Activated CD8-positive, alpha-beta memory T cell treated with anti-CD3 and anti-CD28 coated beads, Interleukin-2, amount 50 U/mL, for 4 hours (primary cell): ENCODE measurements at places on chromosomes 3 and 15.

- DNase-seq: no peak
Observed at GRCh38 chr3:131047582-131047981, 20.9 kb downstream of the NEK11 start.

DNA sequence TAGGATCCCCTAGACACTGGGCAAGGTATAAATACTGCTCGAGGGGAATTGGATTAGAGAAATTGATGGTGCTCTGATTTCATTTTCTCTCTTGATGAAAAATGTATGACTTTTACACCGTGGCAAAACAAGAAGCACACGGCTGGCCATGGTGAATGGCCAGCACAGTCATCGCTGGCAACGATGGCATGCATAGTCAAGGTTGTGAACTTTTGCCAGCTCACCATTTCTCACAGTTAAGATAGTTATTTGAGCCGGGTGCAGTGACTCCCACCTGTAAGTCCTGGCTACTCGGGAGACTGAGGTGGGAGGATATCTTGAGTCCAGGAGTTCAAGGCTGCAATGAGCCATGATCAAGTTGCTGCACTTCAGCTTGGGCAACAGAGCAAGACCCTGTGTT is 95.4 kb downstream of the HMG20A start:
- no peak for DNase-seq

- no peak for DNase-seq
Observed at GRCh38 chr3:454986-455385, 258.4 kb downstream of the CHL1 start.

DNA sequence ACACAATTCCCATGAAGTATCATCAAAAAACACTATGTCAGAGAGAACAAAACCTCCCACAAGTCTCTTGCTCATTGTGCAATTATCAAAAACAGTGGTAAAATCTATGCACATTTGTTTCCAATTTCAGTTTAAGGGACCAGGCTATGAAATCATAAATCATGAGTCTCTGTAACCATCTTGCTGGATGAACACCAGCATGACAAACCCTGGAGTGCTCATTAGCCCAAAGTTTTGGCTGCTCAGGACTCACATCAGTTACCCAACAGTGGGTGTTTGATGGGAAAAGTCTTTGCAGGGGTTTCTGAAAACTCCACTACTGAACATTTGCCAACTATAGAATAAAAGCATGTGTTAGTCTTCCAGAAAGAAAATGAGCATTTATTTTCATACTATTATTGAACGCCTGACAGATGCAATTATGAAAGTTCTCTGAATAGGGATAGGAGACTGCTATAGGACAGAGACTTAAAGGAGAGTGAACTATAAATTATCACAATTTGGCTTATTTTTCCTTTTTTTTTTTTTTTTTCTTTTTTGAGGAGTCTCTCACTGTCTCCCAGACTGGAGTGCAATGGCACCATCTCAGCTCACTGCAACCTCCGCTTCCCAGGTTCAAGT is 240.8 kb upstream of the KCNMB2 start:
- no peak for DNase-seq

DNA sequence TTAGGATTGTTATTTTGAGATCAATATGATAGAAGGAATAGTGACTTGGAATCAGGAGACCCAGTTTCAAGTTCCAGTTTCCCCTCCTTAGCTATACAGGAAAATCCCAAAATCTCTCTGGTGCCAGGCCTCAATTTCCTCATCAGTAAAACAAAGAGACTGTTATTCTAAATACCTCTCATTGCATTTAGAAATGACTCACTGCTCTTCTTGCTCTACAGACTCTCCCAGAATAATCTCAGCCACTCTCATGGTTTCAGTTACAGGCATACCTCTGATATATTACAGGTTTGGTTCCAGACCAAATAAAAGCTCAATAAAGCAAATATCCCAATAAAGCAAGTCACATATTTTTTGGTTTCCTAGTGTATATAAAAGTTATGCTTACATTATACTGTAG is 28.3 kb downstream of the IMPG2 start:
- DNase-seq: no peak

GRCh38 chr3:37200141-37200540 is 25.8 kb upstream of the LRRFIP2 start:
- no peak for DNase-seq

DNA sequence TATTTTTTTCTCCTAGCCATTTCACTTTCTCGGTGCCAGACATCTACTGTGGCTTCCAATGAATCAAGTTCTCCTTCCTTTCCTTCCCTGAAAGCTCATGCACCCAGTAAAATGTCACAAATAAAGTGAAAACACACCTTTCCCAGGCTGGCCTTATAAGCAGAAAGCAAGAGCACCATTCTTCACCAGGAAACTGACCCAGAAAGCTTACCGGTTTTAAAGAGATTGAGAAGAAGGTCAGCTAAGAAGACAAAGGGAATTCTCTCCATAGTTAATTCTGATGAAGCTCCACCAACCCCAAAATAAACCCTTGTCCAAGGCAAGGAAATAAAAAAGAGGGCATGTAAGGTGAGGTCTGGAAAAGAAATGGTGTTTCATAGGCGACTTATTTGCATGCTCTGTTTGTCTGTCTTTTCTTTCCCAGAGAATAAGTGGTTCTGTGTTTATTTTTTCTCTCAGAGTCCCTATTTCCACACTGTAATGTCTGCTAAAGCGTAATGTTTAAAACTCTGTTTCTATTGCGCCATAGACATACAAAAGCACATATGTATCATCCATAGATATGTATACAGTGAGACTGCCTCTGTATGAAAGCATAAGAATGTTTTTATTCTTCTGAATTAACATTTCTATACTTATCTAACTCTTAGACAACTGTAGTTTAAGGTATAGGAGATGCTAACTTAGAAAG is 2.8 kb downstream of the LSAMP start:
- no peak for DNase-seq

DNA sequence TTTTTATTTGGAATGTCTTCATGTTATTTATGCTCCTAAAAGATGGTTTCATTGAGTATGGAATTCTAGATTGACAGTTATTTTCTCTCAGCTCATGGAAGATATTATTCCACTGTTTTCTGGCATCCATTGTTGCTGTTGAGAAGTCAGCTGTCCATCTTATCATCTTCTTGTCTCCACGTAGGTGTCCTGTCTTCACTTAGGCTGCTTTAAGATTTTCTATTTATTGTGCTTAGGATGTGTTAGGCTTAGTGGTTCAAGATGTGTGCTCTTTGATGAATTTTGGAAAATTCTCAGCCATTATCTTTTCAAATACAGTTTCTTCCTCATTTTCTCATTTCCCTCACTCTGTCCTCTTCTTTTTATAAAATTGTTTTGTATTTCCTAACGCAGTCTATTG is 52.0 kb downstream of the SNRK start:
- DNase-seq: no peak

- DNase-seq: no peak
Observed at GRCh38 chr3:172836390-172836997, 86.0 kb downstream of the ECT2 start.

DNA sequence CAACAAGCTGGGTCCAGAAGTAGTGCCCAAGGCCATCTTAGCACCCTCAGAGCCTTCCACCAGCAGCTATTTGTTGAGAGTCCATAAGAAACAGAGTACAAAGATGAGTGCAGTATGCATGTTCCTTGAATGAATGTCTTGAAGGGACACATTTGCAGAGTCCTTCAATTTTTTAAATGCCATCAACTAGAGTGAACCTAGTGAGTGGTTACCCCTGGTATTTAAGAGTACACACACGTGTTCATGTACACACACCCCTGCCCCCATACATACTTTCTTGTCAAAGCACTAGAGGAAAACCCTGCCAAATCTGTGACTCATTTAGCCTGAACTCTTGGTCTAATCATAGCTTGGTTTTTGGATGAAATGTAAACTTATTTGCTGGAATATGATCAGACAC is 84.5 kb upstream of the GALNT15 start:
- DNase-seq: no peak

- DNase-seq: no peak
Observed at GRCh38 chr15:74982183-74982582, 13.2 kb upstream of the SCAMP5 start.

GRCh38 chr3:9142362-9142761 is 107.1 kb downstream of the SRGAP3 start:
- DNase-seq: no peak

GRCh38 chr3:152105446-152105845 is 163.3 kb upstream of the MBNL1 start:
- no peak for DNase-seq

DNA sequence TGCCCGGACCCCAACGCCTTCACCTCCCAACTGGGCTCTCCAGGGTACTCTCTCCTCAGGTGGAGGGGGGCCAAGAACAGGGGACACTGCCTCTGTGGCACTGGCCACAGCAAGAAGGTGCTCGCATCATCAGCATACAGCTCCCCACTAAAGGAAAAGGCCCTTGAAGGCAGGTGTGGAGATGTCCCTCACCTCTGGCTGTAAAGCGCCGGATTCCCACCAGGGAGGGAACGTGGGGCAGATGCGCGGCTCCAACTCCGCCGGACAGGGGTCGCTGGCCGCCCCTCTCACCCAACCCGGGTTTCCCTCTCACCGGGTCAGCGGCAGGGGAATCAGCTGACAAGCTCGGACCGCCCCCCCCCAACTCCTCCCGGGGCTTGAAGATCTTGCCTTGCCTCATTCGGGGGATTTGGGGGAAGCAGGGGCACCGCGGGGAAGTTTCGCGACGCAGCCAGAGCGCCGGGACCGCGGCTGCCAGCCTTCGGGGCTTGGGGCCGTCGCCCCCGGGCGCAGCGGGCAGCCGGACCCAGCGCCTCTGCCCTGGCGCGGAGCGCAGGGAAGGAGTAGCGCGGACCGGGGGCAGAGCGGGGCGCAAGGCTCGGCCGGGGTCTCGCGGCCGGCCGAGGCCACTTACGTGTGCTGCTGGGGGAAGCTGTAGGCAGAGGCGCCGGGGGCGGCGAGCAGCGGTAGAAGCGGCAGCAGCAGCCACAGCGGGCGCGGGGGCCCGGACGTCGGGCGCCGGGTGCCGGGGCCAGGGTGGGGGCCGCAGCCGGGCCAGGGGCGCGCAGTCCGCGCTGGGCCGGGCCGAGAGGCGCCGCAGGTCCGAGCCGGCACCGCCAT is 630 bp downstream of the CACNA2D2 start:
- peak; percentile 28 for DNase-seq

DNA sequence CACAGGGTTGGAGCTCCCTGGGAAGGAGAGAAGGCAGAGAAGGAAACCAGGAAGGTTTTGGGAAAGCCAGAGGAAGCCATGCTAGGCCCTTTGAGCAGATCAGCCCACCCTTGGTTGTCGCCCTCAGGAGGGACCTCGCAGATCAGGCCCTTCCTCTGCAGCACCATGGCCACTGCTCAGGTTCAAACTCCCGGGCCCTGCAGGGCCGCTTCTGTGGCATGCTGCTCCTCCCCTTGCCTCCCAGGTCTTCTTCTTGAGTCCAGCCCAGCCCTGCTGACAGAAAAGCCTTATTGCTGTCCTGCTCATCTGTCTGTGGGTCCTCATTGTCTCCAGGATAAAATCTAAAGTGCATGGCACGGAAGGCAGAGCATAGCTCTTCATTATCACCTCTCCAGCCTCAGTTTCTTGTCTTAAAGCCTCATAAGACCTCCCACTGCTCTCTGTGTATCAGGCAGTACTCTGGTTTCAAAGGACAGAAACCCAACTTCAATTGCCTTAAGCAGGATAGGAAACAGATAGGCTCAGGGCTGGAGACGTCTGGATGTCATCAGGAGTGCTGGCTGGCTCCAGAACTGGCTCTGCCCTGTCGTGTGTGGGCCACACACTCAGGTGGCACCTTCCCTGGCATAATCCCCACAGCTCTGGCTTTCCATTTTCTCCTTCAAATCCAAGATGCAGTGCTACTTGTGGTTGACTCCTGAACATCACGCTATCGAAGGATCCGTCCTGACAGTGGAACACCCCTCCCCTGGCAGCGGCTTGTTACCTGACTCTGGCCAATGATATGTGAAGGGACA is 118.5 kb downstream of the EEFSEC start:
- no peak for DNase-seq

DNA sequence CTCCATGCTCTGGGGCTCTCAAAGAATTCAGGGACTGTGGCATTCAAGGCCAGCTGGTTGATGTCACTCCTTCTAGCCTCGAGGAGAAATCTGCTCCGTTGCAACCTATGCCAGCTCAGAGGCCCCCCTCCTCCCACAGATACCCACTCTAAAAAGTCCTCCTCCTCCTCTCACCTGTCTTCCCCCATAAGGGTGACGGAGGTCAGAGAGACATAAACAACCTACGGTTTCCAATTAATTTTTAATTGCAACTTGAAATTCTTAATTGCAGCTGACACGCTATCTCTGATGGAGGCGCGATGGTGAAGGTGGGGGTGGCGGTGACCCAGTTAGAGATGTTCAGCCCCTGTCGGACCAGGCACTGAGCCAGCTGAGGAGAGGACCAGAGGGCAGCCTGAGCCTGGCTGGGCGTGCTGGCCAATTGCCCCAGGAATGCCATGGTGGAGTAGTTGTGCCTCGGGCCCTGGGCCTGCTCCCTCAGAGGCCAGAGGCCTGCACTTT is 43.2 kb upstream of the INSYN1 start:
- no peak for DNase-seq

DNA sequence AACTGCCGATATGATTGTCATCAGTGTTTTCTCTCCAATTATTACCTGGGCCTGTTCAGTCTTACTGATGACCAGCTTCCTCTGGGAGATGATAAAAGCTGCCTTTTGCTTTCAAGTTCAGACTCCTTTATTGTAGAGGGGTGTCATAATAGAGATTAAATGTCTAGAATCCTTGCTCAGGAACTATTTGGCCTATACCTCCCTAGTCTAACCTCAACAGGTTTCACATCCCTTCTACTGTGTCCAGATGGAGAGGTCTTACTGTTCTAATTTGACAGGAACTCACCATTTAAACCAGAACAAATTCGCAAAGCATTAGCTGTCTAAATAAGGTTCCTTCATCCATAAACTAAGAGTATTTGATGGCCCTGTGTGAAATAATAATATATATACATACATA is 88.0 kb downstream of the BCHE start:
- DNase-seq: no peak
